ENCODE measurements at places on chromosomes 4 and X. TPM values are rescaled to one million over a fixed set of nuclear protein-coding genes. Genes with fewer than 3 reads are reported as not detected.

The SPIN3 gene
- total RNA-seq = 32.9 TPM

The FABP2 gene
- total RNA-seq = not detected

The NEUROG2 gene
- total RNA-seq = 7.8 TPM

The CORIN gene
- total RNA-seq = 12.9 TPM

The CFI gene
- 5.7 TPM for total RNA-seq

The CTAG2 gene
- total RNA-seq = not detected

The CFP gene
- total RNA-seq = 1.4 TPM

The BTC gene
- 1.5 TPM for total RNA-seq

The ZFP92 gene
- total RNA-seq = 1.5 TPM

The CYTL1 gene
- 0.91 TPM for total RNA-seq

The GAGE13 gene
- not detected for total RNA-seq

The ARX gene
- not detected for total RNA-seq

The MAGEB1 gene
- total RNA-seq = not detected

The FNIP2 gene
- 42.0 TPM for total RNA-seq

The CSAG2 gene
- total RNA-seq = not detected

The FGF5 gene
- total RNA-seq = 26.1 TPM

DNA sequence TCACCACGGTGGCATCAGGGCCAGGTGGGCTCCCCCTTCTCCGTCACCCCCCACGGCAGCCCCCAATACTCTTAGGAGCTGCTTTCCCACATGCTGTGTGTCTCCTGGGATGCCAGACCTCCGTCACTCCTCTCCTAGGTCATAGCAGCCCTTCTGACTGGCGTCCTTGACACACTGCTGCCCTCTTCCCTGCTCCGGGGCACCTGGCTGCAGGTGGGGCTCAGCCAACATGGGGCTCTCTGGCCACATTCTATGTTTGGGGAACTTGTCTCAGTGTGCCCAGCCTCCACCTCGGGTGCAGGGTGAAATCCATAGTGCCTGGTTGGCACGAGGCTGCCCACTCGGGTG is 13.8 kb downstream of the TMEM175 start:
- no peak for DNase-seq

- DNase-seq = no peak
Observed at GRCh38 chr4:151031831-151032605, 16.9 kb upstream of the LRBA start.

DNA sequence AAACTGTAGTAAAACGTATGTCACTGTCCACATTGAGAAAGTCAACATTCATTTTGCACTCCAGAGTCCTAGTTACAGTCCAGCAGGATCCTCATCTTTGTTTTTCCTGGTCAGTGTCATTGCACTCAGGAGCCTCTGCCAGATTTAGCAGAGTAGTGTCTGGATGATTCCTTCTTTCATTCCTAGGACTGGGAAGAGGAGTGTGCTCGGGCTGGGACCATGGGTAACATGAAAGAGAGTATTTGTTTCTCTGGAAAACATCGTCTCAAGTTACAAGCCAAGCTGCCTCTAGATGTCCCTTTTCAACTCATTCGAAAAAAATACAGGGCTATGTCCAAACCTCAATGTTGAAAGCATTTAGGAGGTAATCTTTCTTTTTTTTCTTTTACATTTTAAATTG is 69.9 kb upstream of the TNIP3 start:
- DNase-seq = no peak

- no peak for DNase-seq
Observed at GRCh38 chrX:1536712-1537030, 314 bp downstream of the P2RY8 start.

GRCh38 chr4:153266988-153267387 is 62.7 kb downstream of the TRIM2 start:
- no peak for DNase-seq

DNA sequence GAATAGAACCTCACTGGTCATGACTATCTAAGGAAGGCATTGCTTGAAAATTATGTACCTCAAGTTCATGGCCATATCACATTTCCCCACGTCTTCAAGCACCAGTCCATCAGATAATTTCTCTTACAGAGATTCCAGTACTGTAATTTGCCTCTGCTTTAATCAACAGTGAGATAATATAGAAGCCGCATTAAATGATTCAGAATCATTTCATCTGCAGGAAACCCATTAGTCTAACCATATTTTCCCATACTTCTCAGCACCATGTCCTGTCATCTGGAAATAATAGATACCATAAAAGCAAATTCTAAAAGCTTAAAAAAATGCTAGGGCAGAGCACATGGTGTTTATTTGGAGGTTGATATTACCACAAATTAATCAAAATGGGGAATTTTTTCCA is 310.3 kb upstream of the SLIT2 start:
- DNase-seq = no peak

- no peak for DNase-seq
Observed at GRCh38 chrX:108399418-108400165, 38.6 kb downstream of the COL4A6 start.

DNA sequence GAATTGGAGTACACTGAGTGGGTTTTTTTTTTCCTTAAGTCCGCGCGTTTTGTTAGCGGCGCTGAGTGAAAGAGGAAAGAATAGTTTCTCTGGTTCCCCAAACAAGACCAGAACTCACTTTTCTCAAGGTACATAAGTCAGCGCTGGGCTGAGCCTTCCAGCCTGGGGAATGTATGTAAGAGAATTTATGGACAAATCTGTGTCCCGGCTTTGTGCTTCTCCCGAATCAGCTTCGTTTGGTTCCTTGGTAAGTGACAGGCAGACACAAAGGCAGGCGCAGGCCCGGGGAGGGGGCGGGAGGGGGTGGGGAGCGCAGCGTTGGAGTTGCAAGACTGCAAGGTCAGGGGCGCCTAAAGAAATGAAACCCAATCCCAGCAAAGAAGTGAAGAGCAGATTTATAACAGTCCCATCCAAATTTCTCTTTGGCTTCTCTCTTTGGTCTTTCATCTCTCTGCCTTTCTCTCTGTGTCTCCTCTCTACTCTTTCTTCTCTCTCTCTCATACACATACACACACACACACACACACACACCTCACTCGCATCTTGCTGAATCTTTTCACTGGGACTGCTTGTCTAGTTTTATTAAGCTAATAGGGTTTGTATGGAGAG is 981 bp downstream of the TET2 start:
- peak; percentile 16 for DNase-seq

DNA sequence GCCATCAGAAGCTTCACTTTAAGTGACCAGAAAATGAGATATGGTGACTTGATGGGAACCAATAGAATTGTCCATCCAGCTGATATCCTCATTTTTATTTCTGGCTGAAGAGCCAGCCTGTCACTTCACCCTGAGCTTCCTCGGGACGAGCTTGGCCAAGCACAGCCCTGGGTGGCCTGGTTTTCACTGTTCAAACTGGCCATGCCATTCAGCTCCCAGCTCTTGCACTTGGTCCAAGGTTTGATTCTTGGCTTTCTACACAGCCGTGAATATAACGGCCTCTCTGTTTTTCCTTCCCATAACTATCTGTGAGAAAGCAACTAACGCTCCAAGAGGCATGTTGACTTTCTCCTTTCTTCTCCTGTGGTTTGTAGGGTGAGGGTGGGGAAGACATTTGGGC is 71.9 kb downstream of the LIMCH1 start:
- no peak for DNase-seq

DNA sequence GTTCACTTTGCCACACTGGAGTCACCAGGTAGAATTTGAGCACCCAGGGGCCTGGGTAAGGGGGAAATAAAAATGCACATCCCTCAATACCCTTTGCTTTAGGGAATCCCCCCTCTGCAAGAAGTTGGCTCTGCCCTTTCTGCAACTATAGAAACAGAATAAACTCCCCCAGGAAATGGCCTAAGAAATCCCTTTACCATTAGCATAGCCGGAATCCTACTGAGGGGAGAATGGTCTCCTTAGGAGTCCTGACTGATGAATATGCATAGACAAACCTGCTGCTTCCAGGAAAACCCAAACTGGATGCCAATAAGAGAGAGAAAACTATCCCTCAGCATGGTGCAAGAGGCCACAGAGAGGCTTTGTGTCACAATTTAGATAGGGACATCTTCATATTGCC is 11.0 kb downstream of the EFHC2 start:
- DNase-seq = no peak

GRCh38 chr4:88737307-88737941 is 39.8 kb upstream of the NAP1L5 start:
- no peak for DNase-seq

DNA sequence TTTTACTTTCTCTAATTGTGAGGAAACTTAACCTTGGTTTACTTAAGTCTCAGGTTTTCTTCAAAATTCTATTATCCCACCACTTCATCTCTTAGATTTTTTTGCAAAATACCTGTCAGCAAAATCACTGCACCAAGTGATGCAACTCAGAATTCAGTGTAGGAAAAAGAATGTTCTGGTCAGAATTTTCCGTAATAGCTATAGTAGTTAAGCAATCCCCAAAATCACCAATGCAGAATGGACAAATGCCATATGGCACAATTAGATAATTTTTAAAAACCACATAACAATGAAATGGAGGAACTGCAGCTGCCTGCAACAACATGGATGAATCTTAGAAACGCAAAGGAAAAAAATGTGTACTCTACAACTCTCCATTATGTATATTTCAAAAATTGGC is 373.1 kb downstream of the NAF1 start:
- no peak for DNase-seq

DNA sequence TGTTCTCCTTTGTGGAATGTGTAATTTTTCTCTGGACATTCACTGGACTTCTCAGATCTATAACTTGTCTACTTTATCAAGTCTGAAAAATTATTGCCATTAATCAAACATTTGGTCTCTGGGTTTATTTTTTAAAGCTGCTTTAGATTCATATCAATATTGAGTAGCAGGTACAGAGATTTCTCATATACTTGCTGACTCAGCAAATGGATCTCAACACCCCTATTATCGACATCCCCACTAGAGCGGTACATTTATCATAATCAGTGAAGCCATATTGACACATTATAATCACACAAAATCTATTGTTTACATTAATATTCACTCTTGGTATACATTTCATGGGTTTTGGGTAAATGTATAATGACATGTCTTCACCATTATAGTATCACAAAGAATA is 268.7 kb downstream of the SPOCK3 start:
- DNase-seq = no peak

- DNase-seq = no peak
Observed at GRCh38 chr4:38529189-38530115, 134.5 kb upstream of the KLF3 start.

DNA sequence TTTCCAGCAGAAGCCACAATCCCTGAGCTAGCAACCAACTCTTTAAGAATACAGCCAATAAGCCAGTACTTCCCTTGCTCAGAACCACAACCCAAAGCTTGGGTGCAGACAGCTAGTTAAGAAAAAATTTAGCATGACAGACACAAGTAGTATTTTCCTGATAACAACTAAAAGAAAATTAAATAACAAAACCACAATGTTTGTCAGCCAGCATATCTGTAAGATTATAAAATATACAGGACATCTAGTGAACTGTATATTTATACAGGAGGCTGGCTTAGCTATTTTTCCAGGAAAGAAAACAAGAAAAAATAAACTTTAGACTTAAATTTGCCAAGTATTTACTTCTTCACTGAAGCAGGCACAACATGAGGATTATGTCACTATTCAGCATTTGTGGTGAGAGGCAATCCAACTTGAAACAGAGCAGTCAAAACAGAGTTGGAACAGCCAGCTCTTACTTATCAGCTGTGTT is 6.6 kb downstream of the PF4V1 start:
- no peak for DNase-seq

DNA sequence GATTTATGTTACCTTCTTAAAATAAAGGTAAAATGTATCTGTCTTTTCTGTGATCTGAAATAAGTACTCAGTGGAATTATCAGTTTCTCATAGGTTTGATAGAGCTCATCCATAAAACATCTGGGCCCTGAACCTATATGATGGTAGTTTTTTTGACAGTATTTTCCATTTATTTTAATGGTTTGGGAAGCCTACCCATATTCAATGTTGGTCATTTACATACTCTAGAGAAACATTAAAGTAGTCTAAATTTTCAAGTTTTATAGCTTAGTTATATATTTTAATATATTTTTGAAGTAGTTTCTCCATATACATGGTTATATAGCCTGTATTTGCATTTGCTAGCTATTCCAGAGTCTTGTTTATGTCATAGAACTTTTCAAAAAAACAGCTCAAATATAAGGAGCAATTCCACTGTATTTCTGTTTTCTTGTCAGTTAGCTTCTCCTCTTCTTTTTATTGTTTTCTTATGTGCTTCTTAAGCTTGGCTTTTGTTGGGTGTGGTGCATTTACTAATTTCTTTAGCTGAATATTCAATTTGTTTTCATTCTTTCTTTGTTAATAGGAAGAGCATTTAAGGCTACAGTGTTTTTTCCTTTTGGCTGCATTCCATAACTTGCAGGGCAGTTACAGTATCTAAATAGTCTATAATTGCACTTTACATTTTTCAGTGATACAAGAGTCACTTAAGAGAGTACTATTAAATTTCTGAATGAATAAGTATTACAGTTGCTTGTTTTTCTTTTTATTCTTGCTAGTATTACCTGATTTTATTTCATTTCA is 181.4 kb downstream of the DKK2 start:
- no peak for DNase-seq

GRCh38 chr4:107743532-107743931 is 23.5 kb upstream of the PAPSS1 start:
- no peak for DNase-seq

DNA sequence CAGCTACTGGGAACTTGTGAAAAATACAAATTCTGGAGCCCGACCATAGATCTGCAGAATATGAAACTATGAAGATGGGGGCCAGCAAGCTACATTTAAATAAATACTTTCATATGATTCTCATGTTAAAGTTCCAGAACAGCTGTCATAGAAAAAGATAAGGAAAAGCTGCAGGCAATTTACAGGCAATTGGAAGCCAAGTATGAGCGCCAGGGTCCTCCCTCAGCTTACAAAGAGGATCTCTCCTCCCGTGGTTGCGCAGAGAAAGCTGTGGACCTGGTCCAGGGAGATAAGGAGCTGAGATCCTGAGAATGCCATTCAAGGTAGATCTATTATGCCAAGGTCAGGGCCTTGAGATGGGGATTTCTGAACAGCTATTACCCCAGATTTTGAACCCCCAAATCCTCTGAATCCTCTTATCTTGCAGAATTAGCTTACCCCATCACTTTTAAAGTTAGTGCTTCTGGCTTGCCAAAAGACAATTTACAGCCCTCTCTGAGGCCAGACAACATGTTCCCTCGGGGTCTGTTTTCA is 25.6 kb upstream of the FRAS1 start:
- DNase-seq = no peak

DNA sequence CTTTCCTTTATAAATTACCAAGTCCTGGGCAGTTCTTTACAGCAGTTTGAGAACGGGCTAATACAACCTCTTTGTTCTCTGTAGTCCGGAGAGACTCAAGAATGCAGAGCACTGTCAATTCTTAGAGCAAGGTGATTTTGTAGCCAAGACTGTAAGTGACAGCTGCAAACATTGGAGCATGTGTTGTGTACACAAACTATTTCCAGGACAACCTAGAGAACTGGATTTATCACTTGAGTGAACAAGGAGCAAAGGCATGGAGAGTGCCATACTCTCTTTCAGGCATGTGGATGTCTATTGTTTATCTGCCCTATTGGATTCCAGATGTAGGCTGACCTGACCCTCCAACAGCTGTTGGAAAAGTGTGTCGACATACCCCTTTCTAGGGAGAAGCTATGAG is 153.9 kb downstream of the SPANXN3 start:
- no peak for DNase-seq

Data from cerebellum (tissue), 4 donors.